Activated CD4-positive, alpha-beta T cell treated with anti-CD3 and anti-CD28 coated beads for 48 hours (primary cell): ENCODE measurements at places on chromosomes 3 and 15.

DNA sequence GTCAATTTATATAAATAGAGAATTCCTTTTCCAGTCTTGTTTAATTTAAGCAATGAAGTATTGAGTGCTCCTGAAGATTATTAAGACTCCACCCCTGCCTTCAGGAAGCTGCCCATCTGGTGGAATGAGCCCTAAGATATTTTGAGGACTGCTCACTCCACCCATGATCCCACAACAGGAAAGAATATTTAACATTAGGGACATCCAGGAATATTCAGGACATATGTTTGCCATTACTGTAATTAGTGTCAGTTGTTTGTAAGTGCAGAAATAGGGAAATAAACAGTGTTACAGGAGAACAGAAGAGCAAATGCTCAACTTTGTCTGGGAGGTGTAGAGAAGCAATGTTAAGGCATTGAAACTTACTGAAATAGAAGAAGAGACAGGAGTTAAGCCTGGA, 375.0 kb downstream of the ROBO2 start:
- no peak for DNase-seq

DNA sequence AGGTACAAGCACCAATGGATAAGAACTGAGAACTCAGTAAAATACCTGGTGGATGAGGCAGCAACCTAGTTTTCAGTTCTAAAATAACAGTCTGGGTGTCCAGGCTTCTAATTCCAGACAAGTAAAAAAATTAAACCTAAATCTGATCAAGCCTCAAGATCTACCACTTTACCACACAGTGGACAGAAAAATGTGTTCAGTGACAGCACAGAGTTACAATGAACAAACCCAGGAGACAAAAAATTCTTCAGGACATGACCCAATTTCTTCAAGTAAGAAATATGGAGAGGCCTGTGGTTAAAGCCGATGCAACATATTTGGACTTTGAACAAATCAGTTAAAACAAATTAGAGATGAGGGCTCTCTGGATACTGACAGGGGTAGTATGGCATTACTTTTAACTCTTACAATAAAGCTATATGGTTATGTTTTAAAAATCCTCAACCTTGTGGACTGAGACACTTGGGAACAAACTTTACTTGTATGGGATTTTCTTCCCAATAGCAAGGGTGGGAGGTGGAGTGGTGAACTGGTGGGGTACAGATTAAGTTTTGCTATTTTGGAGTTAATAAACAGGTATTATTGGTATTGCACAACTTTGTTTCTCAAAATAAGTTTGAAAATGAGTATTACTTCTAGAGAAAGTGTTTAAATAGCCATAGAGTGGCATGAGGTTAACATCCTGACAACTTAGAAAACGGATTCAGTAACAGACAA, 14.2 kb downstream of the CCNL1 start:
- DNase-seq: no peak

DNA sequence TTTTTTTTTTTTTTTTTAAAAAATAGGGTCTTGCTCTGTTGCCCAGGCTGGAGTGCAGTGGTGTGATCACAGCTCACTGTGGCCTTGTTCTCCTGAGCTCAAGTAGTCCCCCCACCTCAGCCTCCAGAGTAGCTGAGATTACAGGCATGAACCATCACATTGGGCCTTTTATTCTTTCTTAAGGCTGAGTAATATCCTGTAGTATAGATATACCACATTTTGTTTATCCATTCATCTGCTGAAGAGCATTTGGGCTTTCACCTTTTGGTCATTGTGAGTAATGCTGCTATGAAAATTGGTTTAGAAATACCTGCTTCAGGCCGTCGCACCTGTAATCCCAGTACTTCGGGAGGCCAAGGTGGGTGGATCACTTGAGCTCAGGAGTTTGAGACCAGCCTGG, 42.6 kb downstream of the PAQR5 start:
- DNase-seq: no peak

- DNase-seq: peak; percentile 91
Measured at GRCh38 chr3:112676659-112677234, 35.8 kb upstream of the CCDC80 start.

GRCh38 chr15:70710714-70711113, 52.6 kb downstream of the UACA start:
- no peak for DNase-seq

DNA sequence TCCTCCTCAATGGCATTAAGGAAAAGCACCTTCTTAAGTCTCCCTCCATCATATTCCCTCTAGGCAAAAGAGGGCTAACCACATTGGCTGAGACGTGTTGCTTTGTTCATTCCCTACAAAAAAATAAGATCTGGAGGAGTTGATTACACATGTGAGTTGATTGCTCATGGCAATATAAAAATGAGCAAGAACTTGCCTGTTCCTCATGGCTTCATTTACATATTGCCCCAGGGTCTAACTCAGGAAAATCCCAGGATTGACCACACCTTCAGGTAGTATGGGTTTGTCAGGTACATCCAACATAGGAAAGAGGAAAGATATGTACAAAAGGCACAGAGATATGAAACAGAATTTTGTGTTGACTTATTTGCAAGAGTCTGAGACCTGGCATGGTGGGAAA, 35.5 kb downstream of the NFKBIZ start:
- DNase-seq: no peak

DNA sequence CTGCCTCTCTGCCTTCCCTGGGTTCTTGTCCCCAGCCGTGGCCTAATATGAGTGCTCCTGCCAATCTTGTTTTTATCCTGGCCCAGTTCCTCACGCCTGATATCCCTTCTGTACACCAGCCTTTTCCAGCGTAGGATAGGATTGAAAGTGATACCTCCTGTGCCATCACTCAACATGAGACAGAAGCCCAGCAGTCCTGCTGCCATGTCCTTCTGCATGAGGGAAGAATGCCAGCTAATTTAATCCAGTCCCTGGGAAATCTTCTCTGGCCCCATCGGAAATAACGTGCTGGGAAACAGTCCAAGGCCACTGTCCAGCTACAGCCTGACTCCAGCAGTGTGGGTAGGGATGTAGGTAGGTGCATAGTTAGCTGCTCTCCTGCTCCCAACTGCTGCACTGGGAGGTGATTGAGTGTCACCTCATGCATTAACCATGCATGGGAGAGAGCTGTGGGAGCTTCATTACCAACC, 92.0 kb upstream of the TPM1 start:
- no peak for DNase-seq

DNA sequence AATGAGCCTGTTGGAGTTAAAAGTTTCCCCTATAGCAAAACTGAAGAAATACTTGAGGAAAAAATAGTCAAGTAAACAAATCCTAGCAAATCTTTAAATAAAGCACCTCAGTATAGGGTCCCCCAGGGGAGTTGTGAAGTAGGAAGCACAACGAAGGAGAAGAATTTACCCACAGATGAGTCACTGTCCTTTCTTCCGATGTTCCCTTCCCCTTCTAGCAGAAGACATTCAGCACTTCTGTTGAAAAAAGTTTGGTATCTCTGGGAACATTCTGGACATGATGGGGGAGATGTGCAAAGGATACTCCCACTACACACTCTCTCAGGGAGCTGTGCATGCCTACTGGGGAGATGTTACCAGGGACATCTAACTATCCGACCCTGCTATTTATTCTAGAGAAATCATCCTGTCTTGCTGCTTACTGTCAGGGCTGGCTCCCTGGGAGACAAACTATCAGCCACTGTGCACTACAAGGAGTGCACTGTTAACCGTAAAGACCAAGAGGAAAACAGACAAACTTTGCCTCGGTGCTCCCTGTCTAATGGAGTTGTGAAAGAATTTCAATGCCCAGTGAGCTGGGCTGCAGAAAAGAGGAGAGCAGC, 93.8 kb downstream of the RFTN1 start:
- no peak for DNase-seq

GRCh38 chr3:99953596-99953995, 135.9 kb downstream of the CMSS1 start:
- DNase-seq: no peak

GRCh38 chr3:185677146-185677829, 91.2 kb downstream of the SENP2 start:
- no peak for DNase-seq
